ENCODE measurements at places on chromosomes 7 and 10.

DNA sequence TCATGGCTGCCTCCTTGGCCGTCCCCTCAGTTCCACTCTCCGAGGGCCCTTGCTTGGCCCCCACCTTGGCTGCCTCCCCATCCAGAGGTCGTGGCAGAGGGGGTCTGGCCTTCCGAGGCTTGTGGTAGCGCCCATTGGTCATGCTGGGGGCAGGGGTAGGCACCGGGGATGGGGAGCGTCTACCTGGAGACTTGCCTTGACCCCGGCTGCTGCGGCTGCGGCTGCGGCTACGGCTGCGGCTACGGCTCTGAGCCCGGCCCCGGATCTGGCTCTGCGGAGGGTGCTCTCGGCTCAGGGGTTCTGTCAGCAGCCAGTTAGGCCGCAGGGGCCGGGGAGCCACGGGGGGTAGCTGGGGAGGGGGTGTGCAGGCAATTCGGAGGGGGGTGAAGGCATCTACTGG is 10.7 kb downstream of the LZTS2 start:
- no peak for DNase-seq

- no peak for DNase-seq
Observed at GRCh38 chr10:6532321-6532720, 47.8 kb downstream of the PRKCQ start.

DNA sequence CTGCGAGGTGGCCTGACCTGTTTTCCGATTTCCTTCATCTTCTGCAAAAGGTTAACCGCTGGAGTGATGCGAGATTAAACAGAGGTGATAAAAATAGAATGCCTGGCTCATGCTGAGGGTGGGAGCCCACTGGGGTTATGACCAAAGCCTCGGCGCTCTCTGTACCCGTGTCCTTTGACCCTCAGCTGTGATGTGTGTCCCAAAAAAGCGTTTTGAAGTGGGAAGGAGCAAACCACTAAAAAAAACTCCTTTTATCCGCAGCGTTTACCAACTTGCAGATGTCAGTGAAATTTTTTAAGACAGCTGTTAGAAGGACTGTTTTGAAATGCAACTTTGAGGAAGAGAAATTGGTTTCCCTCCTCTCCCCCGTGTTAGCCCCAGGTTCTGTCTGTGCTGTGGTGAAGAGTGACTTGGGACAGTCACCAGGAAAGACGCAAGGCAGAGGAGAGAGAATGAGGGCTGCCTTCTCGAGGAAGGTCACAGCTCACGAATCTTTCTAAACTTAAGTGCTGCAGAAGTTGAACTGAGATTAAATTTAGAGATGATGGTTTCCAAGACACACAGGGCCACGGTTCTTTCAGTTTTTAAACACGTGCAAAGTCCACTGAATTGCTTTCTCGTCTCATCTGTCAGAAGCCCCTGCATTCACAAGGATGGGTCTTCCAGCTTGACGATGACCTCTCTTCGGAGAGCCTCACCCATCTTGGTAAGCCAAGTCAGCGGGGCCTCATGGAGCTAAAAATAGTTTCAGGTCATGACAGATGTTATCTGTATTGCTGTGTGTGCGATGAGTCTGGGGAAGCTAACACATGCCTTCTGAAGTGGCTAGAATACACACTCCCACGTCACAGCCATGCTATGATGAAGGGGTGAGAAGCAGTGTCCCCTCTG is 27.6 kb downstream of the AMZ1 start:
- DNase-seq: no peak

GRCh38 chr10:51302316-51302715 is 228.0 kb downstream of the PRKG1 start:
- DNase-seq: no peak

DNA sequence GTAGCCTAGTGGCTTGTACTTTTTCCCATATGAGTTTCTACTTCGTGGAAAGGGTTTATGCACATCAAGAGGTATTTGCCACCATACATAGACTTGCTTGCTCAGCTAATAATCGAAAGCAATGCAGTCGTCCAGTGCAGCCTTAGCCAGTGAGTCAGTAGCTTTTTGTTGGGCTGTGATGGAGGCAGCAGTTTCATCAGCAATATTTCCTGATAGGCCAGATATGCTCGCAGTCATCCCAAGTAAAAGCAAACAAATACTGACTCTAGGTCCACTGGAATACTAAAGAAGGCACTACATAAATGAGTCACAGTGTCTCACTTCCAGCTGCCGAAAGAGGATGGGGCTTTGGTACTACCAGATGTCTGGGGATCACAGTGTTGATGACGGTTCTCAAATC is 2.1 kb upstream of the BNIP3 start:
- no peak for DNase-seq

DNA sequence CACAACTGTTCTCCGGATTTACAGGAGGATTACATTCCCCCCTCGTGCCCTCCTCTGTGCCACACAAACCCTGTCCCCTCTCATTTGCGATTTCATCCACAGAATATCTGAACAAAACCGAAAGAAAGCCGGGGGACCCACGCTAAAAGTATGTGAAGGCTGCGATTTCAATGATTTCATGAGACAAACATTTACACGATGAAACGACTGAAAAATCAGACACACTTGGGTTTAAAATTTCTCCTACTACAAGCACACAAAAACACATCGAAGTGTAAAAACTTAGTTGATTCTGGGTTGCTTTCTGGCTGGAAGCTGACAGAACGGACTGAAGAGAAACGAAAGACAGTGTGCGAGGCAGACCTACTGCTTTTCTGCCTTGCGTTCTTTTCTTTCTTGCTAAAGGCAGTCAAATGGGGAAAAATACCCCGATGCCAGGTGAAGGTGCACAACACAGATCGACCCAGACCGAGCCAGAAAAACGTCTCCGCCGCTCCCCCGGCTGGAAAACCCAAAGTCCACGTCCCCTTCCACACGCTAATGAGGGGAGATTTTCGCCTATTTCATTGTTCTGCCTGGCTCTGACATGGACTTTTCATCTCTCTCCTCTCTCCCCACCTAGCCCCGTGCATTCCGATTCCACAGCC is 1.2 kb downstream of the HIPK2 start:
- DNase-seq: peak; percentile 47

GRCh38 chr7:53504914-53505313 is 469.5 kb downstream of the POM121L12 start:
- DNase-seq: no peak

- no peak for DNase-seq
Observed at GRCh38 chr10:11197266-11197712, 179.6 kb downstream of the CELF2 start.

- DNase-seq: no peak
Observed at GRCh38 chr7:88002617-88003016, 68.6 kb downstream of the ADAM22 start.

GRCh38 chr7:88361357-88361756 is 54.7 kb upstream of the STEAP4 start:
- no peak for DNase-seq

- DNase-seq: no peak
Observed at GRCh38 chr10:69673521-69673920, 43.5 kb downstream of the FAM241B start.

DNA sequence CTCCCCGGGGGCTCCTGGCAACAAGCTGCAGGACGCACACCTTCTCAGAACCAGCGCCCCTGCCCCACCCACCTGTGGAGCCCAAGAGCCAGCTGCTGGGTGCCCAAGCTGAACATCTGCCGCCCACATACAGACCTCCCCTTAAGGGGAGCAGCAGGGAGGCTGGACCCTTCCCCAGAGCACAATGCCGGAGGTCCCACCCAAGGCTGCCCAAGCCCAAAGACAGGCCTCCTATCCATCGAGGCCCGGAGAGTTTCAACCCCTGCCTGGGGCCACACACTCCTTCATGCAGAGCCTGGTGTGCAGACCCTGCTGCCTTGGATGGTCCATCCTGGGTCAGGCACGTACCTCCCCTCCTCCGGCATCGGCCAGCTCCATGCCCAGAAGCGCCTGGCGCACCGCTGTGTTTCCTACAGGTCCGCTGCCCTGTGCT is 48.7 kb downstream of the VIPR2 start:
- DNase-seq: no peak

GRCh38 chr7:70805360-70805759 is 326.6 kb upstream of the GALNT17 start:
- no peak for DNase-seq

- DNase-seq: no peak
Observed at GRCh38 chr7:107813524-107813923, 10.5 kb upstream of the SLC26A3 start.

GRCh38 chr10:123879606-123880257 is 11.9 kb downstream of the CPXM2 start:
- no peak for DNase-seq

DNA sequence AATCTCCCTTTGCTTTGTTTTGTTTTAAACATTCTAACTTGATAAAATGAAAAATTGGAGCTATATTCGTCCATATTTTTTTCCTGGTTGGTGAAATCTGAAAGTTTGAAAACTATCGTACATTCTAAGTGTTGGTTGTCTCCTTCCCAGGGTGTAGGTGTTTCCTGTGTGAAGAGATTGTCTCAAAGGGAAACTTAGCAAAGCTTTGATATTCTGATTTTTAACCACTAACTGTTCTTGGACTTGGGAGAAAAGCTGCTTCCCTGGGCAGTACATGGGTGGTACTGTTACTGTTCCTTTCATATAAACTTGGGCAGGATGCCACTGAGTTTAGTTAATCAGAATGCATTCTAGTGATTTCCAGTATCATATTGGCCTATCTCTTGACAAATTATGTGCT is 253.5 kb upstream of the LRGUK start:
- no peak for DNase-seq

DNA sequence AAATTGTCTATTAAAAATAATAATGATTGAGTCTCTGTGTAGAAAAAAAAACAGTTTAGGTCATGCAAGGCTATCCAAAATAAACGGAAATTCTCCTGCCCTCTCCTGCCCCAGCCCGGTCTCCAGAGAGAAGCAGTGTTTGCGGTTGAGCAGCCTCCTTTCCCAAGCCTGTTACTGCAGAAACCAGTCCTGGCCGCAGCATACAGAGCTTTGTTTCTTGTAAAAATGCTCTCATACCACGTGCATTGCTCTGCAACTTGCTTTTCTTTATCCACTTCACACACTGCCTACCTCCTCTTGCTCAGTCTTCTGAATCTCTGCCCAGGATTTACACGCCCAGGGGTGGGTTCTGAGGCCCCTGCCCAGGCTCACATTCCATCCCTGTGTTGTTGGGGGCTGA is 34.4 kb upstream of the CUL1 start:
- DNase-seq: no peak

DNA sequence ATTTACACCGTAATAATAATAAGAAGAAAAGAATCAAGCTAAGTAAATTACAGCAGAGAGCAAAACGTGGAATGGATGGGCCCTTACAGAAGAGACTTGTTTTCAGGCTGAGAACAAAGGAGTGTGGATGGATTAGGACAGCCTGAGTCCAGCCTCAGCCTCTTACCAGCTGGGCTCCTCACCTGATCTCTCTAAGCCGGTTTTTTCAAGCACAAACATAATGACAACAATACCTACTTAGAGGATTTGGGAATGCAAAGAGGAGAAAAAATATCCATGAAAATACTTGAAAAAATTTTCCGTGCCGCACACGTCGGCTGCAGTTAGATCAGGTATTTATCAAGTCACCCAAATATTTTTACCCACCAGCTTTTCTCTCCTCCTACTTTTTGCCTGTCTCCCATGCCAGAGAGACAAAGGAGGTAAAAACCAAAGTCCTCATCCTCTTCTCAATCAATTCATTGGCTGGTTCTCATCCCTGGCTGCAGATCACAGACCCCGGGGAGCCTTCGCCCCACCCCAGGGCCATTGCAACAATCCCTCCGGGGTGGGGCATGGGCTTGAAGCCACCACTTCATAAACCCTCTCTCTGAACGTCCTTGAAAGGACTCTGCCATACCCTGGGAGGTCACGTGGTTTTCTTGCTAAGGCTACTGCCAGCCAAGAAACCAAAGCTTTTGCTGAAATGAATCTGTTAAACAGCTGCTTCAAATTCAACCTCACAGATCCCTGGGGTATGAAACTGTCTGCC is 29.7 kb upstream of the GTF2I start:
- peak; percentile 46 for DNase-seq

DNA sequence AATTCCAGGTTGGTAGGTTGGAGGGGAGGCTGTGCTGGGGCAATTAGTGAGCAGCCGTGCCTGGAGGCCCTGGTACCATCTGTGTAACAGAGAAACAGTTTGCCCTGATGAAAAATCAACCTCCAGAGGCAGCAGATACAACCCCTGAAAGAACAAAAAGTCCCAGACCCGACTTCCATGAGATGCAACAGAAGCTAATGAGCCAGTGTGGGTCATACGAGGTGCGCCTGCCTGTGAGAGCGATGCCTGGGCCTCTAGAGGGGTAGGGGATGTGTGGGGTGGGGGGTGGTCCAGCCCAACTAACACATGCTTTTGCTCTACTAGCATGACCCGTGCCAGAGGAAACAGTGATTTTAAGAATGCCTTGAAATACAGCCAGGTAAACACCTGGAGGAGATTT is 39.3 kb downstream of the CELF2 start:
- no peak for DNase-seq

DNA sequence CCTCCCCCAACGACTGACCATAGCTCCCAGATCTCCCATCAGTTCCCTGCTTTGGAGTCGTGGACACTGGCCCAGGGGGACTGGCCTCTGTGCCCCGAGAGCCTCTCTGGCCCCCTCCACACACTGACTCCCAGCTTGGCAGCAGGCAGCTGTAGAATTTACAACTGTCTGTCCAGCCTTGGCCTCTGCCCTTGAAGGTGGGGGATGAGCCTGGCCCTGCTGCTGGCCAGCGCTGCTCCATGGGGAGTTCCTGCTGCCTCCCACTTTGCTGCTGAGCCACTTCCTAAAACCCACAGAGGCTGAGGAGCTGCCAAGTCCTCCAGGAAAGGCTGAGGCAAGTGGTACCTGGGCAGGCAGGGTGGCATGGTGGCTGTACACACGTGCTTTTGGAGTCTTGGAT is 147.1 kb downstream of the WDR11 start:
- no peak for DNase-seq

DNA sequence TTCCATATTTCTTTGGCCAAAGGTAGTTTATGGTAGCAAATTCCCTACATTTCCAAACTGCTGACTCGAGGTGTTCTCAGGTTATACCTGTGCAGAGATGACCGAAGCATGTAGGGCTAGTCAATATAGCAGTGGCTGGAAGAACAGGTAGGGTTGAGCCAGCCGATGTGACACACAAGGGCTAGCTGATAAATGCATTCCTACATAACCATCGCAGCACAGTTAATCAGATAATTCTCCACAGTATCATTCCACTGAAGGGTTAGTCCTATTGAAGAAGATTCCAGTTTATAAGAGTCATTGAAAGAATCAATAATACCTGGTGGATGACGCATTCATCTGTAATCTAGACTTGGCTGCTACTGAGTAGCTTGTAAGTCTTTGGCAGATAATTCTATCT is 220.0 kb downstream of the KIF20B start:
- DNase-seq: peak; percentile 4

Data from mesendoderm (in vitro differentiated cells).